ENCODE measurements at places on chromosomes 6 and 20. TPM values are rescaled to one million over a fixed set of nuclear protein-coding genes. Genes with fewer than 3 reads are reported as not detected.
A peak's percentile ranks its signal among the peaks of the same experiment; 100 is the strongest.

The SAMD3 gene
- total RNA-seq, result 2.7 TPM

- peak; percentile 24 for DNase-seq
Observed at GRCh38 chr20:34190679-34191090, 50.5 kb upstream of the ASIP start.

DNA sequence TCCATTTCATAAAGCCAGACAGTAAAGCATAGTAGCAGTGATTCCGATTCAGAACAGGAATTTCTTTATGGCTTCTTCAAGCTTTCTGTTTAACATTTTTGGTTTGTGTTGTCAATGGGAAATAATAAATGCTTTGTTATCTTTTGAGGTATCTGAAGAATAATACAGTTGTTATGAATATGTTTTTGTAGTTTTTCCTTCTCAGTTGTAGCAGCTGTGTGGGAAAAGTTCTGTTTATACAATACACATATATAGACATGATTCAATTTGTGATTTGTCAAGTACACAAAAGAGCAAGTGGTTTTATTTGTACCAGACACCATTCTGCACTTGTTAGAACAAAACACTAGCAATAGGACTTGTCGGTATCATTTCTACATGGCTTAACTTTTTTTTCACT is 96.6 kb downstream of the CDYL start:
- DNase-seq, result no peak

GRCh38 chr6:162960679-162961457 is 233.1 kb downstream of the PACRG start:
- DNase-seq, result no peak

DNA sequence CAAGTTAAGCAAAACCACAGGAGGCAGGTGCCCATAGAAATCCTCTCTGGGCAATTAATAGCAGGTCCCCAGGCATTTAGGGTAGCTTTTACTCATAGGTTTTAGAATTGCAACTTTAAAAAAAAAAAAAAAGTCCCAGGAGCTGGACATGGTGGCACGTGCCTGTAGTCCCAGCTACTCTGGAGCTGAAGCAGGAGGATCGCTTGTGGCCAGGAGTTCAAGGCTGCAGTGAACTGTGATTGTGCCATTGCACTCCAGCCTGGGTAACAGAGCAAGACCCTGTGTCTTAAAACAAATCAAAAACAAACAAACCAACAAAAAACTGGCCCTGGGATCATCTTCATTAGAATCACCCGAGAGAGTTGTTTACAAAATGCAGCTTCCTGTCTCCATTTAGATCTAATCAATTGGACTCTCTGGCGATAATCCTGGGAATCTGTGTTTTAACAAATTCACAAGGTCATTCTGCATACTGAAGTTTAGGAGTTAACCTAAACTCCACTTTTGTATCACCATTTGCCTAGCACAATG is 131.8 kb upstream of the AKAP12 start:
- DNase-seq, result no peak

GRCh38 chr20:36745234-36745926 is 510 bp downstream of the NDRG3 start:
- DNase-seq, result no peak

The NMBR gene
- total RNA-seq, result not detected

The DEFB124 gene
- total RNA-seq, result not detected

The VWA7 gene
- total RNA-seq, result 1.7 TPM

- no peak for DNase-seq
Observed at GRCh38 chr6:90765895-90766294, 179.0 kb upstream of the MAP3K7 start.

The POM121L2 gene
- not detected for total RNA-seq

DNA sequence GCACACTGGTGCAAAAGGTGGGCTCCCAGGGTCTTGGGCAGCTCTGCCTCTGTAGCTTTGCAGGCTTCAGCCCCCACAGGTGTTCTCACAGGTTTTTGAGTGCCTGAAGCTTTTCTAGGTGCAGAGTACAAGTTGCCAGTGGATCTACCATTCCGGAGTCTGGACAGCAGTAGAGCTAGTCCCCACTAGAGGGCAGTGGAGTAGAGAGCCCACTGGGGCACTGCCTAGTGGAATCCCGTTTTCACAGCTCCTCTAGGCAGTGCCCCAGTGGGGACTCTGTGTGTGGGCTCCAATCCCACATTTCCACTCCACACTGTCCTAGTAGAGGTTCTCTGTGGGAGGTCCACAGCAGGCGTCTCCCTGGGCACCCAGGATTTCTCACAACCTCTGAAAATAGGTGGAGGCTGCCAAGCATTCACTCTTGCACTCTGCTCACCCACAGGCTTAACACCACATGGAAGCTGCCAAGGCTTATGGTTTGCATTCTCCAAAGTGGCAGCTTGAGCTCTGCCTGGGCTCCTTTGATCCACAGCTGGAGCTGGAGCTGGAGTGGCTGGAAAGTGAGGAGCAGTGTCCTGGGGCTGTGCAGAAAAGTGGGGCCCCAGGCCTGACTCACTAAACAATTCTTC is 86.3 kb upstream of the PROKR2 start:
- peak; percentile 8 for DNase-seq

- DNase-seq, result no peak
Observed at GRCh38 chr6:130749402-130749801, 77.8 kb upstream of the SMLR1 start.

The CARMIL1 gene
- 8.1 TPM for total RNA-seq

The ADGB gene
- total RNA-seq, result not detected

The RPS6KA2 gene
- 3.8 TPM for total RNA-seq

The MAK gene
- total RNA-seq, result 0.47 TPM

The GSTA3 gene
- total RNA-seq, result not detected

The PGC gene
- total RNA-seq, result not detected

- no peak for DNase-seq
Observed at GRCh38 chr6:5202941-5203340, 57.8 kb downstream of the LYRM4 start.

The SLC17A1 gene
- total RNA-seq, result not detected

GRCh38 chr6:101458826-101459225 is 65.3 kb downstream of the GRIK2 start:
- DNase-seq, result no peak

DNA sequence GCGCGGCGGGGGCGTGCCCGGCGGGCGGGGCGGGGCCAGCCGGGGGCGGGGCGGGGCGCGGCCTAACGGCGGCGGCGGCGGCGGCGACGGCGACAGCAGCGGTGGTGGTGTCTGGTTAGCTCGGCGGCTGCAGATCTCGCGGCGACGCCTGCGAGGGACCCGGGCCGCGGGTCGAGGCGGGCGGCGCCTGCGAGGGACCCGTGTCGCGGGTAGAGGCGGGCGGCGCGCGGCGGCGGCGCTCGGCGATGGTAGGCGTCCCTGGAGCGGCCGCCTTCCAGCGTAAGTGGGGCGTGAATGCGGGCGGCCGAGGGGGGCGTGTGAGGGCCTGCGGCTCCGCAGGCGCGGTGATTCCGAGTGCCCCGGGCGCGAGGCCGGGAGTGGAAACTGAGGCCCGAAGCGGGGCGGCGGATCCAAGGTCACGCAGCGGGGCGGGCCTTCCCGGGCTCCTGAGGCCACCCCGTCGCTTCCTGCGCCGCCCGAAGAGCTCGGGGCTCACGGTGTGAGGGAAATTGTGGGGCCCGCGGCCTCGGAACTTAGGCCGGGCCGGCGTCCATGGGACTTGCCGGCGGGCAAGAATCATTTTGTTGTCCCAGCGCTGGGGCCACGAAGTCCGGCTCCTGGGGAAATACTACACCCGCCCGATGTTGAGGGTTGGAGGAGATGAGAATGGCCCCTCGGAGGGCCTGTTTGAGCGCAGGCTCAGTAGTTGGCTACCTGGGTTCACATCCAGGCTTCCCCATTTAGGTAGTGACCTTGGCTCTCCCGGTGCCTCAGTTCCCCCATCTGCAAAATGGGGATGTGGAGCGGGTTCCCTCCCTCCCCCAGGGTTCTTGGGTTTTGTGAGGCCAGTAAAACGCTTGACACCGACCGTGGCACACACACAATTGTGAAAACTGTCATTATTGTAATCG is at the start of gene CBFA2T2:
Gene CBFA2T2, plus strand, starts transcription at position 74 of the 911 bp plus-strand sequence. Its CDS starts 172 bp downstream, at position 246.
- DNase-seq, result no peak

GRCh38 chr6:47621838-47622449 is 76.4 kb upstream of the ADGRF4 start:
- no peak for DNase-seq

DNA sequence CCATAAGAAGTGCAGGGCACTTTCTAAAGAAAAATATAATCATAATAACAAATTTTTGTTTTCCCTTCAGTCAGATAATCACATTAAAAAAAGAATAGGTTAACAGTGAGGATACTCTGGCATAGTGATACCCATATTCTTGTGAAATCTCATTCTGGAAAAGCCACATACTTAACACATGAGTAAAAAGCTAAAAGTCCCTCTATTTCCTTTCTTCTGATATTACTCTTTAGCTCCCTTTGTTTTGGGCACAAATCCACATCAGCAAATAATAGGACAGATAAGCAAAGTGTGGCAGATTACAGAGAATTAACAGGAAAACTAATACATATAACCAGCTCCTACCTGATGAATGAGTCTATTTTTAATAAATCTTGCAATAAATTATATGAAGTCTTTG is 15.8 kb downstream of the SHPRH start:
- no peak for DNase-seq

The OR12D3 gene
- total RNA-seq, result not detected

DNA sequence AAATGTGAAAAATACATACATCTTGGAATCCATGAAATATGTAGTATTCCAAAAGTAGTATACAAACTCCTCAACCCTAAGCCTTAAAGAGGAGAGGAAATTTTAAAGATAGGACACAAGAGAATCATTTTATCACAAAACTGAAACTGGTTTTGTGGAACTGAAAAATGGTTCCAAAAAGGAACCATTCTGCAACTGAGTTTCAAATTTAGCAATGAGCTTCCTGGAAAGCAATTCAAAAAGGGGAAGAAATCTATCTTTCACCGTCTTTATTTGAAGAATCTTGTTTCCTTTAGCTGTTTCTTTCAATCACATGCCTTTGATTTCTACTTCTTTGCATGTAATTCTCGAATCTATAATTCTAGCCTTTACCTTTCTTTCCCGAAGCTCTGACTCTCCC is 32.2 kb upstream of the LAMP5 start:
- DNase-seq, result no peak

DNA sequence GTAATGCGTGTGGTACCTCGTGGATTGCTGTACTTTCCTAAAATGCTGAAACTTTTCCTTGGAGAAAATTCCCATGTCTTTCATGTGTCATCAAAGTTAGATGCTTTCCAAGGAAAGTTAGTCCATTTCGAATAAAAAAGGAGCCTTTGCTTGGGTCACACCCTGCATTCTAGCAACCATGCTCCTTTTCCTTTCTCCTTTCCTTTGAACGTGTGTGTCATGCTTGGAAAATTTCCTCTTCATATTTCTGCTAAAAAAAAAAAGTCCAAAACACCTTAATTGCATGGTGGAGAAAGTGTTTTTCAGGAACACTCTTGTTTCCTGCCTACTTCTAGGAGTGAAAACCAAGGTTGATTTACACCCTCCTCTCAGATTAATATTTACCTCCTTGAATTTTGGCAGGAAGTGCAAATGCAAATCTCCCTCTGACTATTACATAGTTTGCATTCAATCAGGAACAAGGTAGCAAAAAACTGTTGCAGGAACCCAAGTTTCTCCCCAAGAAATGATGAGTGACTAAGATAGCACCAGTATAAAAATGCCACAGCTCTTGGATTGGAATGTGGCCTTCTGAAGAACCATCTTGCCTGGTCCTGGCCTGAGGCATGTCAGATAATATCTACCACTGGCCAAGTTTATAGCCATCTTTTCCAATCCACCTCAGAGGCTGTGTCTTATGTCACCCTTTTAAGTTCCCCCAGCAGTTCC is 590.6 kb downstream of the QKI start:
- DNase-seq, result no peak

- DNase-seq, result no peak
Observed at GRCh38 chr20:54139188-54139587, 34.6 kb downstream of the CYP24A1 start.

GRCh38 chr6:35778437-35778836 is 2.0 kb downstream of the CLPSL2 start:
- no peak for DNase-seq

The SCUBE3 gene
- not detected for total RNA-seq

The RUNX2 gene
- 5.8 TPM for total RNA-seq

GRCh38 chr20:24789877-24790276 is 159.2 kb upstream of the CST7 start:
- DNase-seq, result no peak

The SCRT2 gene
- total RNA-seq, result not detected

DNA sequence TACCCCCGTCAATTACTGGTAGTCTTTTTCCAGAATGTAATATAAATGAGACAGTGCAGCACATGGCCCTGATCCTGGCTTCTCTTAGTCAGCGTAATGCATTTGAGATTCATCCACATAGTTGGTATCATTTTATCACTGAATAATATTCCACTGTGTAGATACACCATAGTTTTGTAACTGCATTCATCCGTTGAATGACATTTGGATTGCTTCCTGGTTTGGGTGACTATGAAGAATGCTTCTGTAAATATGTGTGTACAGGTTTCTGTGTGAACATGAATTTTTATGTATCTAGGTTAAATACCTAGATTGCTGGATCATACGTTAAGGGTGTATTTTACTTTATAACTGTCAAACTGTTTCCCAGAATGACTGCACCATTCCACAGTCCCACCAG is 62.6 kb upstream of the STMND1 start:
- DNase-seq, result no peak

The BHLHE23 gene
- not detected for total RNA-seq

The TRIM15 gene
- total RNA-seq, result 0.29 TPM

The SYCP2 gene
- total RNA-seq, result 3.2 TPM

GRCh38 chr20:8095648-8096572 is 36.2 kb upstream of the PLCB1 start:
- DNase-seq, result no peak

DNA sequence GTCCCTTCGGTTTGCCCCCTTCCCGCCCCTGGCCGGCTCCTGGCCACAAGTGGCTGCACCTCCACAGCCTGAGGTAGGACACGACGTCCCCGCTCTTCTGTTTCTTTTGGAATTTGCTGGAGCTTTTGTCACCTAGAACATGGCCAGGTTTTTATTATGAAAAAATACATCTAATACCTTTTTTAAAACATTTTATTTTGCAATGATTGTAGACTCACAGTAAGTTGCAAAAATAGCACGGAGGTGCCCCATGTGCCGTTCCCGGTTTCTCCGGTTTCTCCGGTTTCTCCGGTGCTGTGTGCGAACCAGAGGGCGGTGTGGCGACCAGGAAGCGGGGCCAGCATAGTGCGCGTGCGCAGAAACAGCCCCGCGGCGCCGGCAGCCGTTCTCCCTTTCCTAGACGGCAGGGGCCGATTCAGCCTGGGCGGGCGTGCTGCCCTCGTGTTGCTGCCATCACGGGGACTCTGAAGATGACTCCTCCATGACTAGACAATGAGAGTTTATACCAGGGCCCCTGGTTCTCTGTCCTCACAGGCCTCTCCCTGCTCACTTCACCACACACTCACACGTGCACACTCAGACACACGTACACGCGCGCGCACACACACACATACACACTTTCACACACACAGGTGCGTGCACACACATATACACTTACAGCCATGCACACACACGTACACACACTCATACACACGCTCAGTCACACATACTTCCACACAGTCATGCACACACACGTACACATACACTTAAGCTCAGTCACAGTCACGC is 102.1 kb downstream of the TMEM242 start:
- DNase-seq, result peak; percentile 87
